ENCODE measurements at places on chromosomes 4 and X. TPM values are rescaled to one million over a fixed set of nuclear protein-coding genes. Genes with fewer than 3 reads are reported as not detected.

DNA sequence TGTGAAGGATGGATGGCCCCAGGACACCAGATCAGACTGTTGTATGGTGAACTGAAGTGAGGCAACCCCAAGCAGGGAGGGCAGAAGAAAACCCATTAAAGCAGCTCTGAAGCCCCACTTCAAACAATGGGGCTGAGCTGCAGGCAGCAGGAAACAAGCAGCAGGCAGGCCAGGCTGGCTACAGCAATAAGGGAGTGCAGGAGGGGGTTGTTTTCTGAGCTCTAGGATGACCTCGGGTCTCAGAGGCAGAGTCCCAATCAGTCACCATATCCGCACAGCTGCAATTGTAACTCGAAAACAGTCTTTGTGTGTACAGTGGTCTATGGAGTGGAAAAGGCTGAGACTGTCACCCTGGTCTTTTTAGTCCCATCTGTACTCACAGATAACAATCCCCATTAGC lies 90.4 kb downstream of the COL4A6 start:
- DNase-seq = no peak

GRCh38 chr4:77699731-77700210 lies 94.2 kb downstream of the CXCL13 start:
- DNase-seq = no peak

DNA sequence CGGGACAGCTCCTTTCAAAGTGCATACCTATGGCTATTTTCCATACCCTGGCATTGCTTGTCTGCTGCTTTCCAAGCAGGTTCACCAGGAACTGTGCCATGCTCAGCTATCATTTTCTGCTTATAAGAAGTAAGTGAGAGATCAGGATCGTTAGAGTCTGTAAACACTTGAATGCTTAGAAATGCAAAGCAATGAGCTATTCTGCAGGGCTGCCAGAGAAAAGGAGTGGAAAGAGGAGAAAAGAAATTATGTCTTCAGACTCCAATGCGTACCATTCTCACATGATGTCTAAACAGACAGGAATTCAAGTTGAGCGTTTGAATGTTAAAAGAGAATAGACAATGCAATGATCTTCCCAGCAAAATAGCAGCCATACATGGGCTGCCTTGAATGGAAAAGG lies 245.5 kb upstream of the SLC7A11 start:
- no peak for DNase-seq

GRCh38 chr4:184165291-184165690 lies 52.4 kb downstream of the ENPP6 start:
- no peak for DNase-seq

DNA sequence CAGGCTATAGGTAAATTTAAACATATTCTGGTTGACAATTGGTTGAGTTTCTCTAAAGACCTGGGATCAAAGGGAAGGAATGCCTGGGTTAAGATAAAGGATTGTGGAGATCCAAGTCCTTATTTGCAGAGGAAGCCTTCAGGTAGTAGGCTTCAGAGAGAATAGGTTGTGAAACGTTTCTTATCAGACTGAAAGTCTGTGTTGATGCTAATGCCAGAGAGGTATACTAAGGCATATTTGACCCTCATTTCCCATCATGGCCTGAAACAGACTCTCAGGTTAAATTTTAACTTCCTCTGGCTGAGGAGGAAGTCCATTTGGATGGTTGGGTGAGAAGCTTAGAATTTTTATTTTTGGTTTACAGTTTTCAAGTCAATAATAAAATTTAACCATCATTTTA lies 48.1 kb downstream of the UGT2A2 start:
- DNase-seq = no peak

- no peak for DNase-seq
Observed at GRCh38 chrX:141405486-141405852, 163.2 kb upstream of the SPANXC start.

GRCh38 chr4:145679991-145680455 lies at the start of gene C4orf51:
Gene C4orf51 (plus strand): TSS chr4:145680146. CDS start chr4:145680204, 58 bp downstream.
- DNase-seq = no peak

DNA sequence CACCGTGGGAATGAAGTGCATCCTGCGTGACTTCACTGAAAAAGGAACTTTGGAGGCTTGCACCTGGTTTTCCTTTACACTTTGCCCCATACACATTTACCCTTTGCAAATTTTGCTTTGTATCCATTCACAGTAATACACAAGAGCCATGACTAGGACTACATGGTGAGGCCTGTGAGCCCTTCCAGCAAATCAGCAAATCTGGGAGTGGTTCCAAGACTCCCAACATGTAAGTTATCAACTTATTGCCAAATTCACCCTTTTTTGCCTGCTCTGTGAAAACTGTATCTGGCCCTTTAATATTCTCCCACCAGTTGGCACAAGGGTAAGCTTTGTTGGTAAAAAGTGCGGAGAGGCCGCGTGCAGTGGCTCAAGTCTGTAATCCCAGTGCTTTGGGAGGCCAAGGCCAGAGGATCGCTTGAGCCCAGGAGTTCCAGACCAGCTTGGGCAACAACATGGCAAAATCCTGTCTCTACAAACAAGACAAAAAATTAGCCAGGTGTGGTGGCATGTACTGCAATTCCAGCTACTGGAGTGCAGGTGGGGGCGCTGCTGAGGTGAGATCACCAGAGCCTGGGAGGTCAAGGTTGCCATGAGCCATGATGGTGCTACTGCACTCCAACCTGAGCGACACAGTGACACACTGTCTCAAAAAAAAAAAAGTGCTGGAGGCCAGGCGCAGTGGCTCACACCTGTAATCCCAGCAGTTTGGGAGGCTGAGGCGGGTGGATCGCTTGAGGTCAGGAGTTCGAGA lies 5.0 kb downstream of the PRMT9 start:
- DNase-seq = no peak

The IQCM gene
- 0.94 TPM for total RNA-seq

The TCP11X2 gene
- not detected for total RNA-seq

The TBC1D9 gene
- 52.4 TPM for total RNA-seq

Data from mesothelial cell of epicardium (in vitro differentiated cells).